ENCODE measurements at places on chromosomes 5 and 9. TPM values are rescaled to one million over a fixed set of nuclear protein-coding genes. Genes with fewer than 3 reads are reported as not detected.

- DNase-seq: no peak
These were observed 10.5 kb upstream of the TMEM252 start for GRCh38 chr9:68551191-68551590.

DNA sequence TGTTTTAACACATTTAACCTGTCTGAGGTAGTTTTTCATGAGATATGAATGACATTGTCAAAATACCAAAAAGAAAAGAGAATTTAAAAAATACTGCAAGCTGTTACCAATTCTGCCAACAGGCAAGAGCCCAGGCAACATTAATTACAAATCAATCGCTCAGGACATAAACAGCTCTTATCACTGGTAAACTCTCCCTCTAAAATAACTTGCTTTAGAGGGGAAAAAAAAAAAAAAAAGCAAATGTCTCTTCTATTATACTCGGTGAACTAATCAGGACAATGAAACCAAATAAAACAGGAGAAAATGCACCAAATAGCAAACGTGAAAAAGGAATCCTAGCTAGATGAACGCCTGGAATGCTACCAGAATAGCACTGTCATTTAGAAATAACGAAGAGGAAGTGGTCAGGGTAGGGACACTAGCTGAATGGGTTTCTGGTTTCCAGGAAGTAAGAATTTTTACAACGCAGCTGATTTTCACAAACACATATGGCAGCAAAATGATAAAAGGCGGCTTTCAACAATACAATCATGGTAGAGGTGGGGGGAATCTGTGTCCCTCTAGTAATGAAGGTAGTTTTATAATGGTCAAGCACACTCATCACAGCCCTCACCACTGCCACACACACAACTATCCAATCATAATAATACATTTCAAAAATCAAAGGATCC, 94.9 kb downstream of the DENND1A start:
- peak; percentile 21 for DNase-seq

DNA sequence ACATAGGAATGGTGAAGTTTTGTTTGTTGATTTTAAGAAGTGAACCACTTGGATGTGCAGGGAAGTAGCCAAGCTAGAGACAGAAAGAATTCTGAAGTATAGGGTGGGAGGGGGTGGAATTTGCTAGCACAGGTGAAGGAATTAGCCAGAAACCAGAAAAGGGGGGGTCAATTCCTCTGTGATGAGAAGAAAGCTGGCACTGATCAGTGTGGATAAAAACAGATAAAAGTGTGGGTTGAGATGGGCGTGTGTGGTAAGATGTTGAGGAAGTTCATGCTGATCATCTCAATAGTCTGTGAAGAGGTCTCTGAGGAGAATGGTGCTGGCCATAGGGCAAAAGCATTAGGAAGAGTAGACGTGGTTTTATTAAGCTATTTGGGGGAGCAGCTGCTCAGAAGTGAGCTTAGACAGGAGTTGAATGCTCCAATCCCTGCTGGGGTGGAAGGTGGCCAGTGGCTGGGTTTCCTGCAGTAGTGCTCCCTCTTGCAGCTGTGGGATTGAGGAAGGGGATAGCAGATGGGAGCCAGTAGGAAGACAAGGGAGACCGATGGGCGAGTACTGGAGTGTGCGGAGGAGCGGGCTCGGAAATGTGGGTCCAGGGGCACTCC, 88.7 kb upstream of the ELL2 start:
- no peak for DNase-seq

DNA sequence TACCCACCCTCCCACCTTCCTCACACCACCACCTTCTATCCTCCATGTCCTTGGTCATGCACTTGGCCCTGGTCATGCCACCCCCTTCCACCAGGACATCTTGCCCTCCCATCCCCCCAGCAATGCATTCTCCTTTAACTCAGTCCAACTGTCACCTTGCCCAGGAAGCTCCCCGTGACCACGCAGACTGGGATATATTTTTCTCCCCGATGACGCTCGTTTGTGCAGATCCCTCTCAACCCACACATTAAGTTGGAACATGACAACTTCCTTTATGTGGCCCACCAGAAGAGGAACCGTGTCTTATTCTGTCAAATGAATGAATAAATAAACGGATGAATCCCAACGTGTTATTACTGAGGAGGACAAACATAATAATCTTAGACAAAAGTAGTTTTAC, 82.8 kb upstream of the TAS2R1 start:
- no peak for DNase-seq

Gene RABL6
- 60.2 TPM for polyA plus RNA-seq

Gene IGFBPL1
- polyA plus RNA-seq: 0.69 TPM

DNA sequence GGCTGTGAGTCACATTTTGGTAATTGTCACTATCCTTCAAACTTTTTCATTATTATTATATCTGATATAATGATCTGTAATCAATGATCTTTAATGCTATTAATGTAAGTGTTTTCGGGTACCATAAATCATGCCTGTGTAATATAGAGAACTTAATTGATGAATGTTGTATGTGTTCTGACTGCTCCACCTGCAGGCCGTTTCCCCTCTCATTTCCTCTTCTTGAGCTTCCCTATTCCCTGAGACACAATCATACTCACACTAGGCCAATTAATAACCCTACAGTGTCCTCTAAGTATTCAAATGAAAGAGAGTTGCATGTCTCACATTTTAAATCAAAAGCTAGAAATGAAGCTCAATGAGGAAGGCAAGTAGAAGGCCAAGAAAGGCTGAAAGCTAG, 420.9 kb upstream of the SGCD start:
- no peak for DNase-seq

GRCh38 chr9:133785753-133786370, 47.7 kb upstream of the SARDH start:
- no peak for DNase-seq

GRCh38 chr9:129320575-129321285, 142.7 kb upstream of the IER5L start:
- peak; percentile 72 for DNase-seq

Gene CD72
- 1.1 TPM for polyA plus RNA-seq
